ENCODE measurements at places on chromosomes 7 and 10. TPM values are rescaled to one million over a fixed set of nuclear protein-coding genes. Genes with fewer than 3 reads are reported as not detected.

Gene KNDC1
- total RNA-seq = 1.2 TPM

Gene COL26A1
- not detected for total RNA-seq

Gene SEPHS1
- total RNA-seq = 61.8 TPM

GRCh38 chr7:157475095-157475494 is 138.3 kb downstream of the DNAJB6 start:
- DNase-seq = no peak

DNA sequence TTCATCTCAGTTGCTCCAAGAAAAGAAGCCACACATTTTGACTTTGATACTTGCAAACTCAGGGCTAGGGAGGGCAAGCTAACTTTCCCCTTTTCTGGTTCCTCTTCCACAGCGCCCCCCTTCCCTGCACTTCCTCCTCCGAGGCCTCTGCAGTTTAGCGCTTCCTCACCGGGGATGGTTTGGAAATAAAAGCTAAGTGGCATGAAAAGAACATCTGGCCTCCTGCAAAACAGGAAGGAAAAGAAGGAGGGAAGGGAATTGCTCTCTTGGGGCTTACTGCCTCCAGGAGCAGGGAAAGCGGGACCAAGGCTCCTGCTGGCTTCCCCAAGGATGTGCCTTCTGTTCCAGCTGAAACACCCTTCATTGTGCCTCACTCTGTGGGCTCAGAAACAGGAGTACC is 42.3 kb downstream of the PRKCQ start:
- DNase-seq = no peak

- no peak for DNase-seq
Observed at GRCh38 chr10:74900297-74900696, 73.9 kb downstream of the KAT6B start.

DNA sequence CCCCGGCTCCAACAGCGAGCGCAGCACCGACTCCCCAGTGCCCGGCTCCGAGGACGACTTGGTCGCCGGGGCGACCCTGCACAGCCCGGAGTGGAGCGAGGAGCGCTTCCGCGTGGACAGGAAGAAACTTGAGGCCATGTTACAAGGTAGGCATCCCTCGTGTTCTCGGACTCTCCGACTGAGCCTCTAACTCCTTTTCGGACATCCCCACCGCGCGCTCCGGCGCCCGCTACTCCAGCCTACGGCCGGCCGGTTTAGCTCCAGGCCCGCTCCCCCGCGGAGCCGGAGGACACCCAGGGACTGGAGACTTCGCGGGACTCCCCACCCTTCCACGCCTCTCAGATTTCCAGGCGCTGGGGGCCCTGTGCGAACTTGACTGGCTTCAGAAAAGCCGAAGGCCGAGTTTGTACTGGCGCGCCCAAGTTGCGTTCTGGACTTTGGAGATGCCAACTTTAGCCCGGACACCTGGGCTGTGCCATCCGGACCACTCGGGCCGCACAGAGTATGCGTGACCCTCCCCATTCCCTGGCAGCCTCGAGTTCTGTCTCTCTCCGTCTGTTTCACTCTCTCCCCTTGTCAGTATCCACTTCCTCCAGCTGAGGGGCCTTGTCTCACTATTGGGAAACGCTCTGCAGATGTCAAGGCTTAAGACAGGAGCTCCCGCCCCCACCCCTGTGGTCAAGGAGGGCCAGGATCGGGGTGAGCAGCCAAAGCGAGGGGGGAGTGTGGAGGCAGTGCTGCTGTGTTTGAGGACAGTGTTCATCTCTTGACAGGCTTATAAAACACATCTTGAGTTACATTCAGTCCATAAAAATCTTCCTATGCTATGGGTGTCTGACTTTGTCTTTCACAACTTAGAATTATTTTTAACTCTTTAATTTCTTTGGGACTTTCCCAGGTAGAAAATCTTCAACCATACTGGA is 777 bp downstream of the BICC1 start:
- peak; percentile 82 for DNase-seq

- DNase-seq = no peak
Observed at GRCh38 chr10:48501787-48502771, 102.8 kb downstream of the ARHGAP22 start.

DNA sequence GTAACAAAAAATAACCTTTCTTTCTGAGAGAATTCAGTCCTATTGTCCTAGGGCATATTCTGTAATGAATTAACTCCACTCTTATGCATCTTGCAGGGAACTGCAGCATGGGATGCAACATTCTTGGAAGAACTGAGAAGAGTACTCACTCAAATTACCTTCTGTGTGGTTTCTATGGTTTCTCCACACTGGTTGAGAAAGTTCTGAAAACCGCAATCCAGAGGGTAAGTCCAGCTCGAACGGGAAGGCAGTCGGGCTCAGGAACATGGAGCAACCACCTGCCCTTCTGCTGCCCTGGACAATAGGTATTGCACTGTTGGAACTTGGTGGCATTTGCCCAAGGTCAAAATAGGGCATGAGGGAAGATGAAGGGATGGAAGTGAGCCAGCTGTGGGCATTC is 59.6 kb upstream of the CDK13 start:
- DNase-seq = no peak

GRCh38 chr10:86953747-86954680 is 3.4 kb downstream of the MMRN2 start:
- DNase-seq = no peak

DNA sequence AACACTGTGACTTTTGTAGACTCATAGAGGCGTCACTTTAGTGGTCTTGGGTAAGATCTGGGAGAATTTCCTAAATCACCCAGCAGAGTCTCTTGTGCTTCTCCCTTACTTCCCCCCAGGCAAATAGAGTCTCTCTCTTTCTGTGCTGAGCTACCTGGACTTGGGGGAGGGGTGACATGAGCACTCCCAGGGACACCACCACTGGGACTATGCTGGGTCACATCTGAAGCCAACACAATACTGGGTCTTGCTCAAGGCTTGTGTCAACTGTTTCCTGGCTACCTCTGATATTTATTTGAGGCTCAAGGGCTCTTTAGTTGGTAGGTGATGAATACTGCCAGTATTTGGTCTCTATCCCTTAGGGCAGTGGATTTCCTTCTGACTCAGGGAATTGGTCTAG is 214.6 kb upstream of the TPK1 start:
- DNase-seq = no peak

DNA sequence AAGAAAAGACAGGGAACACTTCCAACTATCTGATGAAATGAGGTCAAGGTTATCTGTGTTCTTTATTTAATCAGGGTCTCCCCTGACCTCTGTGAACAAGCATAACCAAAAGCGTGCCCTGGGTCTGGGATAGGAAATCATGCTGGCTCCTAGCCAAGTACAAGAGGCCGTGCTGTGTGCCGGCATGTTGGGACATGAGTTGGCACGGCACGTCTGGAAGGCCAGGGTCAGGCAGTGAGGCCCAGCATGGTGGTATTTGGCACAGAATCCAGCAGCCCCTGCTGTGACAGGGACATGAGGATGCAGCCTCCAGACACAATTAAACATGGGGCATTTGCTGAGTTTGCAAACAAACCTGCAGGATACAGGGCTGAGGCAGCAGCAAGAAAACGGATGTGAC is 320.4 kb downstream of the PLXNA4 start:
- DNase-seq = peak; percentile 14

DNA sequence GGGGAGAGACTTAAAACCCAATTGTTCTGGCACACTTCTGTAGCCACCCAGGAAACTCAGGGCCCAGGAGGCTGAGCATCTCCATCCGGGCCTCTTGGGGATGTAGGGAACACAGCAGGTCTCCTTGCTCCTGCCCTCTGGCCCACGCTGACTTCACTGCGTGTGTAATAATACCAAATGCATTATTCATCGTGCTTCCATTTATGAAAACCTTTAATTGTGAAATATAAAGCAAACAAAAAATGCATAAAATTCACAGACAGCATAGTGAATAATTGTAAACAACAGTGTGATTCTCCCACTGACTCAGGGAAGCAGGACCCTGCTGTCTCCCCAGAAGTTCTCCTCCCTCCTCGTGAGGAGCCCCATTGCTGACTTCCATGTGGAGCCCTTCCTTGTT is 70.3 kb upstream of the SHH start:
- DNase-seq = no peak

DNA sequence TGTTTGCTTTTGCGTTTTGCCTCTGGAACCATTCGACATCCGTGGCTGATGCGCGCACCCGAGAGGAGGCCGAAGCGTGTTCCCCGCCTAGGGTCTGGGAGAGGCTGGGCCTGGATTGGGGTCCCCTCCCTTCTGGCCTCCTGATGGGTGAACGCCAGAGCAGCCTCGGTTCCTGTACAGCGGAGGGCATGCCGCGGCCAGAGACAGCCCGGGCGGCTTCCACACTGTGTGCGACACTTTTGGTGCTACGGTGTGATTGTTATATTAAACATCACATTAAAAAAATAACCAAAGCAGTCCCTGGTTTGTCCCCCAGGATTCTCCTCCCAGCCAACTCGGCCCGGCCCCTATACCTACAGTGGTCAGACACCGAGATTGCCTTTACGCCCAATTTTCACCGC is 3.7 kb upstream of the HOXA7 start:
- DNase-seq = no peak

DNA sequence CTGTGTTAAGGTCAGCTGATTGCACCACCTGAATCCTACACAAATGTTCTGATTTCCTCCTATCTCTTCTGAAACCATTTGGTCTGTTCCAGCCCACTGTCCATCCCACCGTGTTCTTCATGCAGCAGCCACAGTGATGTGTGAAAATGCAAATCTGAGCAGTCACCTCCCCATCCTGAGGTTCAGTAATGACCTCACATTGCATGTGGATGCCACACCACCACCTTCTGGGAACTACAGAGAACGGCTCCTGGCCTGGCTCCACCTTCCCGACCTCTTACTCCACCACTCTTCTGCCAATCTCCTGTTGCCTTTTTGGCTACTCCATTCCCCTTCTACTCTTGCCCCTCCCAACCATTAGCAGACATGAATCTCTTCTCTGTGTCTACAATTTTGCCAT is 244.4 kb downstream of the TNS3 start:
- DNase-seq = no peak

DNA sequence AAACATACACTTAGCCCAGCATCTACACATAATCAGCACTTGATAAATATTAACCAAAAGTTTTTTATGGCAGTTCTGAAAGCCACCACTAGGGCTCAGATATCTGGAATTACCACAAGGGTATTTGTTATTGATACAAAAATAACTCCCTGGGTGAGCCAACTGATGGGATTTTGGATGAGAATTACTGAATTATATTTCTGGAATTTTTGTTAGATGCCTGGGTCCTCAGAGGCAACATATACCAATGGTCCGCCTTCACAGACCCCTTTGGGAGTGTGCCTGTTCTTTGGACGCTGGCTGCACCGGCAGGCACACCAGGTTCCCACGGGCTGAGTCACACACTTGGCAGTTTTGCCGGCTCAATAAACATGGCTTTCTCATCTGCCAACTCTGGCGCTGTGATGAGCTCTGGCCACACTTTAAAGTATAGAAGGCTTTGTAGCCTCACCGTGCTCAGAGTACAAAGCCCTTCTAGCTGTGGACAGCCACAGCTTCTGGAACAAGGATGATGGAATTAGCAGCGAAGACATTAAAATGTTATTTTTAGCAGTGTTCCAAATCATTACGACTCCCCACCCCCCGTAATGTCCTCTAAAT is 24.5 kb upstream of the EEPD1 start:
- DNase-seq = peak; percentile 91

GRCh38 chr10:48497780-48498770 is 106.8 kb downstream of the ARHGAP22 start:
- no peak for DNase-seq

GRCh38 chr7:2477447-2478398 is 1.5 kb upstream of the GRIFIN start:
- DNase-seq = peak; percentile 92

- DNase-seq = no peak
Observed at GRCh38 chr10:34940436-34940835, 125.3 kb upstream of the PARD3 start.

DNA sequence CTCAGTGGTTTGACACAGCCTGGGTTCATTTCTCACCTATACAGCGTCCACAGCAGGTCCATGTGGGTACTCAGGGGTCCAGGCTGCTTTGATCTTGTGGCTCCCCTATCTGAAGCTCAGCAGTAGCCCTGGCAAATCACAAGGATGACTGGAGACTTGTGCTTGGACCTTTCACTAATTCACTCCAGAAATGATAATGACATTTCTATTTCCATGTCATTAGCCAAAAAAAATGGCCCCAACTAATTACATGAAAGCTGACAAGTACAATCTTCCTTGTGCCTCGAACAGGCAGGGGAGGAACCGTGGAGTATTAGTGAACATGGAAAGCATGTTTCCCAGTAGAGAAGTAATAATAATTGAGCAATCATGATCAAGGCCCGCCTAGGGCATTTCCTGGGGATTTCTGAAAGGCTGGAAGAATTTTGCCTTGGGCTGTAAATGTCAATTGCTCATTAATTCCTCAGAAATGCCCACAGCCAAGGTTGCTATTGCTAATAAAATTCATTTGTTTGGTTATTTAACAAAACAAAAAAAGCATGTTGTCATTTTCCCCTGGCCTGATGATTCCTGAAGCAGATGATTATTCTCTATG is 586.1 kb downstream of the SDK1 start:
- DNase-seq = no peak

- no peak for DNase-seq
Observed at GRCh38 chr7:123308254-123308951, 108.6 kb upstream of the SLC13A1 start.

DNA sequence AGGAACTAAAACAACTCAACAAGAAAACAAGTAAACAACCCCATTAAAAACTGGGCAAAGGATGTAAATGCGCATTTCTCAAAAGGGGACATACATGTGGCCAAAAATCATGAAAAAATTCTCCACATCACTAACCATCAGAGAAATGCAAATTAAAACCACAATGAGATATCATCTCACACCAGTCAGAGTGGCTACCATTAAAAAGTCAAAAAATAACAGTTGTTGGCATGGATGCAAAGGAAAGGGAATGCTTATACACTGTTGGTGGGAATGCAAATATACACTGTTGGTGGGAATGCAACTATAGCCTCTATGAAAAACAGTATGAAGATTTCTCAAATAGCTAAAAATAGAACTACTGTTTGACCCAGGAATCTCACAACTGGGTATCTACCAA is 60.0 kb upstream of the LANCL2 start:
- DNase-seq = no peak

GRCh38 chr10:91434041-91434440 is 23.9 kb downstream of the HECTD2 start:
- no peak for DNase-seq

DNA sequence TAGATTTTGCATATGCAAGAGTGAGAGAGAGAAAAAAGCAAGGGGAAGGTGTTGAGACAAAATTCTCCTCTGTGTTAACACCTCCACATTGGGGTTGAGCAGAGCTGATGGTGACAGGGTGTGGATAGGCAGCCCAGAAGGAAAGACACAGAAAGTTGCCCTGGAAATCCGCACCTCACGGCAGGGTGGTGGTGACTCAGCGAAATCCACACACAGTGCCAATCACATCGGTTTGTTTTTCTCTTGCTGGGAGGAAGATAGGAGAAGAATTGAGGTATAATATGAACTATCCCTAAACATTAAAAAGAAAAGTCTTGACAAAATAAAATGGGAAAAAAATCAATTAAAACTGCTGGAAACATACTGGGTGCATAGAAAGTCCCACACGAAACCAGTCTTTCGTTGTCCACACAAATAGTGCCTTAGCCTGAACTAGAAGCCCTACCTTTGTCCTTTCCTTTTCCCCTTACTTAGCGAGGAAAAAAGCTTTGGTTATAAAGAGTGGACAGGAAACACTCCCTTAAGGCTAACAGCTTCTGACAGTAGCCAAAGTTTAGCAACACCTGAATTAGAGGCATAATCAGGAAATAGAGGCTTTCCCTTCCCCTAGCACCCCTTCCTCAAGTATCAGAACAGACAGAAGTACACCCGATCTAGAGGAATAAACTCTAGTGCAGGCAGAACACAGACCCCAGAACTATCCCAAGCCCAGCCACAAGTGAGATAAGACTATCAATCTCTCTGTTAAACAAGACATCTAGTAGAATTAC is 39.2 kb upstream of the DNAJC1 start:
- DNase-seq = no peak

- DNase-seq = no peak
Observed at GRCh38 chr10:62018131-62018911, 116.8 kb downstream of the ARID5B start.

Measured in Calu3 (cell line).